ENCODE measurements at places on chromosomes 6 and 20.

DNA sequence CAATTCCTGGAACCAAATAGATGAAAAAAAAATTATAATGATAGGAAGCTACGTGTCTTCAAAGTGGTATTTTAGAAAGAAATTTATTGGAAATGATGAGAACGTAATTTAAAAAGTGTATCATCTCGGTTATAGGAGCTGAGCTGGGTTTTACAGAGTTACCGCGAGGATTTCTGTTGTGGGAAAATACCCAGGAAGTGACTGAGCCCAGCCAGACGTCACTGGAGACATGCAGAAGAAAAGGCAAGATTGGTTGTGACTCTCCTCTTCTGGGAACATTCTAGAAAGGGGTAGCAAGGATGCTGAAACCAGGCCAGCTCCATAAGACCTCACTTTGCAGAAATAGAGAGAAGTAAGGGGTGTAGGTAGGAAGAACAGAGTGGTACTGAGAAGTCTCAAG lies 95.9 kb upstream of the ADGRF1 start:
- no peak for DNase-seq

DNA sequence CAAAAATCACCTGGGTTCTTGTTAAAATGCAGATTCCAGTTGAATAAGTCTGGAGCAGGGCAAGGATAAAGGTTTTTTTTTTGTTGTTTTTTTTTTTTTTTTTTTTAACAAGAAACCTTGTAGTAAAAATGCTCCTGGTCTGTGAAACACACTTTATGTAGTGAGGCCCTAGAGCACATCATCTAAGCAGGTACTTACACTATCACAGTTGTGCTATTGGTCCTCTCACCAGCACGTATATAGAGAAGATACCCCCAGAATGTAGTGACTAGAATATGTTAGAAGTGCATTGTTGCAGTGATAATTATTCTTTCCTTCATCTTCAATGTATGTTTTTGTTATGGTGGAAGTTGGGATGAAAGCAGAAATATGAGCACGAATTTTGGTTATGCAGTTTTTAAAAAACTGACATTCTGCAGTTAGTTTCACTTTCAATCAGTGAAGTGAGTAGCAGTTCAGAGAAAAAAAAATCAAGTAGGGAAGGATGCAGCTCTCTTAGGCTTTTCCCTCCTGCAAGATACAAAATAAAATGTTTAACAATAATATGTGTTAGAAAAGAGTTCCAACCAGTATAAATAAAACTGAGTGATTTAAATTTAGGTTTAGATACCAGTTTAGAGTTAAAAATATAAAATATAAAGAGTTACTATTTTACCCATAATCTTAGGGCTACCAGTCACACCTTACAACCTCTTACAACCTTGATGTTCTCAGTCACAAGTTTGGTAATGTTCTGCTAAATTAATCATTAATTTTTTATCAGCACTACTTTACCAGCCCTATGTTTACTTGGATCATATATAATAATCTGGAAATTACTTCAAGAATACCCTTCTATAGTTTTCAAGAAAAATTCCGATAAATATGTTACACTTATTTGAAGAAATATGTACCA lies 9.2 kb upstream of the DEFB113 start:
- no peak for DNase-seq

GRCh38 chr6:33453393-33454008 lies 875 bp upstream of the ZBTB9 start:
- no peak for DNase-seq

DNA sequence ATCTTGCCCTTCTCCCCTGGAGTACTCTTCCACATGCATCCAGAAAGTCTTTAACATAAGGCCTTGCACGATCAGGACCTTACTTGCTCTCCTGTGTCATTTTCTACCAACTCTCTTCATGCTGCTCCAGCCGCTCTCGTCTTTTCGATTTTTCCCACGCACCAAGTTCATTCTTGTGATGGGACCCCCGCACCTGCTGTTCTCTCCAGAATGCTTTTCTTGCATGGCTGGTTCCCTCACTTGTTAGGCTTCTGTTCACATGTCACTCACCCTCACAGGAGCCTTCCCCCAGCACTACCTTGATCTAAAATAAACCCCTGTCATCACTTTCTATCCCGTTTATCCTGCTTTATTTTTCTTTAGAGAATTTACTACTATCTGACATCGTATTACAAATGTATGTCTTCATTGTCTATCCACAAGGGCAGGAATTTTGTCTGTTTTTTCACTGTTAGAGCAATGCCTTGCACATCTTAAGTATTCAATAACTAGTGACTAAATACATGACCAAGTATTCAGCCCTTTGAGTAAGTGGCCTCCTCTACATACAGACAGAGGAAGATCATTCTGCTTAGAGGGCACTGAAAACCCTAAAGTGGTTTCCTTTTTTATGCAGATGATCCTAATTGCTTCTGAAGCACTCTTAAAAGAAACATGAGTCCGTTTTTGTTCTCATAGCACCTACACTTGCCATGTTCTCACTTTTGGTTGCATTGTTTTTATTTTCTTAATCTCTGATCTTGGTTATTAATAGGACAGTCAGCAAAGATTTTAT lies 166.9 kb downstream of the SLC16A10 start:
- DNase-seq = no peak

GRCh38 chr6:156707818-156708217 lies 69.4 kb upstream of the ARID1B start:
- DNase-seq = no peak

- DNase-seq = no peak
These were observed 771.7 kb downstream of the EPHA7 start for GRCh38 chr6:92647630-92648029.

DNA sequence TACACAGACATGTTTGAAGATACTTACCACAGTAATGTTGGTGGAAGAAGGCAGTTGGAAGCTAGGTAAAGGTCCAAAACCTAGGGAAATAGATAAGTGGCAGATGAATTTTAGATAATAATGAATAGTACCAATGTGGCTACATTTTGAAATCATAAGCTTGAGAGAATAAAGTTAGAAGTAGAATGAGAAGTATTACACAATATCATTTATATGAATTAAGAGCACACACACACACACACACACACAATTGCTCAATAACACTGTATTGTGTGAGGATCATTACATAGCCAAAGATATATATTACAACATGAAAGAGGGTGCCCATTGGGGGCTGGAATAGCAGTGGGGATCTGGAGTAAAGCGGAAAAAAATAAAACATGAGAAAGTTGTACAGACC lies 149.0 kb upstream of the EYA4 start:
- DNase-seq = no peak

DNA sequence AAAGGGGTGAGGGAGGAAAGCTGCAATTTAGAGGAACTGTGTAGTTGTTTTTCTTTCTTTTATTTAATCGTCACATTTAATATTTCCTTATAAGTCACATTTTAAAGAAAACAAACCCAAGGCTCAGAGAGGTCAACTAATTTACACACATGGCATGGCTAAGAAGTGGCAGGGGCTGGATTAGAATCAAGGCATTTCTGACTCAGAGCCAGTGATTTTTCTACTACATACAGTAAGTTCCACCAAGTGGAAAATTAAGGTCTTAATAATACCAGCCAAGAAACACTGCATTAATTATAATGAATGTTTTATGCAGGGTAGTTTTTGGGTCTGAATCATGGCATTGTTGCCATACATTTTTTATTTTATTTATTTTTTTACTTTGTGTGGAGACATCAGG lies 607.7 kb upstream of the CITED2 start:
- DNase-seq = no peak

GRCh38 chr6:43773980-43774775 lies 4.2 kb downstream of the VEGFA start:
- no peak for DNase-seq

- DNase-seq = no peak
These were observed 75.8 kb downstream of the CAP2 start for GRCh38 chr6:17469006-17469832.

- DNase-seq = no peak
These were observed 124.3 kb downstream of the GJA1 start for GRCh38 chr6:121559611-121560269.

DNA sequence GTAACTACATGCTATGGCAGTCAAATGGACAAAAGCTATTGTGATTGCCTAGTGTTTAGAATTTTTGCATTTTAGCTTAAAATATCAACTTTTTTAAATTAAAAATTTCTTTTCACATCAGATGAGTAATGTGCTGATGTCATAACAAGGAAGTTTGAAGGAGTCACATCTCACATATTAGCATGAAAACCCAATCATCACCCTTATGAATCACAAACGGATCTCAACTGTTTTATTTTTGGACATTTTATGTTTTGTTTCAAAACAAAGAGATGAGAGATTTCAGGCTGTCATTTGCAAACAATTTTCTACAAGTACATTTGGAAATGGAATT lies 53.6 kb upstream of the TRERF1 start:
- DNase-seq = no peak

- DNase-seq = no peak
These were observed 62.8 kb downstream of the FILIP1 start for GRCh38 chr6:75430631-75431325.

DNA sequence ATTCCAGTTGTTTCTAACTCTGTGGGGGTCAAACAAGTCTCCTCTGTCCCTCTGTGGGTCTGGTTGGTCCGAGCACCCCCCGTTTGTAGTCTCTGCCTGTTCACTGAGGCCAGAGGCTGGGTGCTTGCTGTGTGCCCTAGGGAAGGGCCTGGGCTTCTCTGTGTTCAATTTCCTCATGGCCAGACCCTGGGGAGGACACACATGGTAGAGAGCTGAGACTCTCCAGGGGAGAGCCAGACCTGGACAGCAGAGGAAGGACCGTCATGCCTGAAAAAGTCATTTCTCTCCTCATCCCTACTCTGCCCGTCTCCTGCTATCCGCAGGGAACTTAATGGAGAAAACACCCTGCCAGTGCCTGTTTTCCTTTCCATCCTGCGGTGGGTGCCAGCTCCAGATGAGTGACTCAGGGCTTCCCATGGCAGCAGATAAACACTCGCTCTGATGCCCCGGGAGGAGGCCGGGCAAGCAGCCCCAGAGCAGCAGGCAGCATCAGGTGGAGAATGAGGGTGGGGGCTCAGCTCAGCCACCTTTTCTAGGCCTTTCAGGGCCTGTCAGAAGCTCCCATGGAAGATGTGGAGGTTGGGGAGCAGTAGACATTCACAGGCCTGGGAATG lies 51.9 kb downstream of the SNAI1 start:
- no peak for DNase-seq

DNA sequence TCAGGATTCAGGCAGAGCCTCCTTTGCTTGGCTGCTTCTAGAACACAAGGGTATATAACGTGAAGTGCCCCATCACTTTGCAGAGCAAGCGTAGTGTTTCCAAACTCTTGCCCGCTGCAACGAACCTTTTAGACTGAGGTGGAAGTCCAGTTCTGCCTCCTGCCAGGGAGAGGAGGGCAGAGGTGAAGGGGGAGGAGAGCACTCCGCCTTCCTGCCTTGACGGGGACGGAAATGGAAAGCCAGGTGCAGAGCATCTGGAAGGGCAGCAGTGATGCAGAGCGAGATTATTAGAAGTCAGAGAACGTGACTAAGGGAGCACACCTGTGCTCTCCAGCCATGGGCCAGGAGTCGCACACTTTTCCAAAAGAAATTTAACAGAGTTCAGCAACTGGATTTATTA lies 63.4 kb downstream of the RREB1 start:
- no peak for DNase-seq

DNA sequence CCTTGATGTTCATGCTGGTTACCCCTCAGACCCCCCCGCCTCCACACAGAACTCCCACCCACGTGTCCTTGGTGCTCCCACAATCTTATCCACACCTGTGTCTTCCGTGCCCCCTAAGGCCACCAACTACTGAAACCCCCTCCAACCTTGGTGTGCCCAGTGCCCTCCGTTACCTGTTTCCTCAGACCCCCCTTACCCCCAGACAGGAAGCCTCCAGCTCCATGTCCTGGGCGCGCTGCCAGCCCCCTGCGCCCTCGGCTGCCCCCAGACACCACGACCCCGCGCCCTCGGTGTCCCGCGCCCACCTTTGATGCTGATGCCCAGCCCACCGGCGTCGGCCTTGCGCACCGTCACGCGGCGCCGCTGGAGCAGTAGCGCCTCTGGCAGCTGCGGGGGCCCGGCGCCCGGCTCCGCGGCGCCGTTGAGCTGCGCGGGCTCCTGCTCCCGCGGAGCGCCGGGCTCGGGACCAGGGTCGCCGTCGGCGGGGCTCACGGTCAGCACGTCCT lies 504 bp downstream of the SNTA1 start:
- DNase-seq = no peak

DNA sequence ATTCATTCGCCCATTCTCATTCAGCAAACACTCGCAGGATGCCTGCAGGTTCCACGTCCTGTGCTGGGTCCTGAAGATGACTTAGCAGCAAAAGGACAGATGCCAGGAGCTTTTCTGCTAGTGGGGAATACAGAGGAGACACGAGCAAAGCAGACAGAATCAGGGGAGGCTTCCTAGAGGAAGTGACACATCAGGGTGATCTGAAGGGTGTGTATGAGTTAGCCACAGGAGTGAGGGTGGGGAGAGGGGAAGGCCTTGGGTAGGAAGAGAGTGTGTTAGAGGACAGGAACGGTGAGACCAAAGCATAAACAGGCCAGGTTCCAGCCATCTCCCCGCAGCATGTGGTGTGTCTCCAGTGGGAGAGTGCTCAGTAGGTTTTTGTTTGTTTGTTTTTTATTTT lies 73.4 kb upstream of the GTSF1L start:
- DNase-seq = no peak

GRCh38 chr20:38907918-38908677 lies 18.1 kb upstream of the FAM83D start:
- no peak for DNase-seq

DNA sequence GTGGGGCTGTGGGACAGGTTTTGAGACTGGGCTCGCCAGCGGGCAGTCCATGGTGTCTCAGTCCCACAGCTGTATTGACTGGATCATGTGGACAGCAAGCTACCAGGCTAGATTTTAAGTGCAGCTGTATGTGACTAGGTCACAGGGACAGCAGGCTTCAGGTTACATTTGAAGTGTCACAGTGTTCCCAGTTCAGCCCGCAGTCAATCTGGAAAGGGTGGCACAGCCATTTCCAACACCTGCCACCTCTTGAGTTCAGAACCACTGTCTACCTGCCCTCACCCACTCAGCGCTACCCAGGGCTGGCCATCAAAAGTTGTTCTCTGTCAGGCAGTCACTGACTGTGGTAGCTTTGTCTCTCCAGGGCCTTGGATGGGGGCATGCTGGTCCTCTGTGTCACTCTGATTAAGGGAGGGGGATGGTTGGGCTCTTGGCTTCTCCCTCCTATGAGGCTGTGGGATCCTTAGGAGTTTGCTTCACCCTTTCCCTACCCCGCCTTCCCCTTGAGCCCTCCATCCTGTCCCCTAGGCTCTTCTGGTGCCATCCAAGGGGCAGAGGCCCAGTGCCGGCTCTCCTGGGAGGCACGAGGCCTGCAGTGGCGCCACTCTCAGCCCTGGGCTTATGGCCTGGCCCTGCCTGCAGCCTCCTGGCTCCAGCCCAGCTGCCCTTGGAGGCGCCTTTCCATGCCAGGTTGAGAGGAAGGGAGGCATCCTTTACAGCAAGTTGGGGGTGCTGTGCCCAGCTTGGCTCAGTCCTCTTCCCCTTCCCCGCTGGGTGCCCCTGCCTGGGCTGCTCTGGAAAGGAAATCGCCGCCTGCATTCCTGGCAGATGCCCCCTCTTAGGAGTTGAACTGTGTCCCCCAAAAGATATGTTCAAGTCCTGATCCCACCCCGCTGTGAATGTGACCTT lies 44.9 kb downstream of the PNLDC1 start:
- no peak for DNase-seq

- no peak for DNase-seq
These were observed 30.8 kb upstream of the COL21A1 start for GRCh38 chr6:56278171-56278591.

All from SIG-M5 (cell line).